ENCODE measurements at places on chromosomes 2 and 18. TPM values are rescaled to one million over a fixed set of nuclear protein-coding genes. Genes with fewer than 3 reads are reported as not detected.

Gene SEPTIN2
- 215 TPM for total RNA-seq

Gene TXNDC2
- total RNA-seq: not detected

Gene IL1B
- 0.33 TPM for total RNA-seq

GRCh38 chr2:138147796-138148195 is 183.5 kb downstream of the HNMT start:
- DNase-seq: no peak

Gene LIPG
- total RNA-seq: 0.57 TPM

GRCh38 chr2:181107628-181107945 is 127.2 kb downstream of the UBE2E3 start:
- no peak for DNase-seq

Gene IL1R1
- 1.7 TPM for total RNA-seq

- DNase-seq: no peak
Observed at GRCh38 chr2:209591021-209591420, 167.2 kb downstream of the MAP2 start.

DNA sequence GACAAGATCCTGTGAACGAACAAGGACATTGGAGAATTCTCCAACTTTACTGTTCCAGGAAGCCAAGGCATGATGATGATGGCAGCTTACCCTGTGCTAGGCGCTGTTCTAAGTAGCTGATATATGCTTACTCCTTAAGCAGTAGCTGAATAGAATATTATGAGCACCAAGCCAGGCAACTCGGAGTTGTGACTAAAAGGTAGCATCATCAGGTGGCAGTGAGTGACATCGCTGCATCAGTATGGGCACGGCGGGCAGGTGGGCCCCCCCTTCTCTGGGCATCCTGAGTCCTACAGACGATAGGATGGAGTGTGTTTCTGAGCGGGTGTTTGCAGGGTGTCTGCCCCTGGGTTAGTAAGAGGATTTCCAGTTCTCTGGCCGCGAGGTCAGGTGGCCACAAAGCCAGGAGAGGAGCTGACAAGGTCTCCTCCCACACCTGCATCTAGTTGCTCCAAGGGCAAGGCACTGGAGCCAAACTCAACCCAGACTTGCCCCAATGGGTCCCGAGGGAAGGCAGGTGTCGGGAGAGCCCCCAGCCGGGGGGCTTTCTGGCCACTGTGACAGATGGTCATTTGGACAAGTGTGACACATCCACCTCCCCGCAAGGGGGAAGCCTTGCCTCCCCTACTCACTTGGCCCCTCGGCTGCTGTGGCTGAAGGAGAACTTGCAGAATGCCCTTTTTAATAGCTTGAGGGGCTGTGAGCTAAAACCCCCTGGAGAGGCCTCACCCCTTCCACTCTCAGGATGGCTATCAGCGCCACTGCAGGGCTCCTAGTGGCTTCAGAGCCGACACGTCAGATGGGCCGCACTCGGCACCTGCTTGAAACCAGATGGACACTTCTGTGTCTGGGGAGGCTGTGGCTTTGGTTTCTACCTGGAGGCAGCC is 55.5 kb downstream of the CRACDL start:
- no peak for DNase-seq

Gene PREB
- total RNA-seq: 88.3 TPM

GRCh38 chr2:98896944-98897343 is 39.1 kb downstream of the CRACDL start:
- no peak for DNase-seq

Gene SLC14A1
- total RNA-seq: 0.86 TPM

DNA sequence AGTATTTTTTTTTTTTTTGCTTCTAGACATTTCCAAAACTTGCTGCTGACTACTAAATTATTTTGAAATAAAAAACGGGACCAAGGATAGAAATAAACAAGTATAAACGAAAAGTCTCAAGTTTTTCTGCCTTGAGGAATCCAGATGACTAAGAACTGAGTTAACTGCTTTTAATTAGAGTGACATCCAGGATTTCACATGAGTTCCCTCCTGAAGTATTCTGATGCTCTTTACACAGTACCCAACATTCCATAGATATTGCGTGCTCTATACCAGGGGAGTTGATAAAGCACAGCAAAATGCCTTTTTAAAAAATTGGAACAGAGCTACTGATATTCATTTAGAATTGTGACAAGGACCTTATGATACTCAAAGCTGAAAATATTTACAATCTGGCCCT is 618.0 kb downstream of the CCDC85A start:
- DNase-seq: no peak

- DNase-seq: no peak
Observed at GRCh38 chr2:102016399-102016955, 24.7 kb downstream of the IL1R2 start.

- no peak for DNase-seq
Observed at GRCh38 chr2:179559108-179559806, 294.6 kb upstream of the SESTD1 start.

- no peak for DNase-seq
Observed at GRCh38 chr2:39308778-39309177, 65.0 kb upstream of the CDKL4 start.

Gene TGFA
- not detected for total RNA-seq

DNA sequence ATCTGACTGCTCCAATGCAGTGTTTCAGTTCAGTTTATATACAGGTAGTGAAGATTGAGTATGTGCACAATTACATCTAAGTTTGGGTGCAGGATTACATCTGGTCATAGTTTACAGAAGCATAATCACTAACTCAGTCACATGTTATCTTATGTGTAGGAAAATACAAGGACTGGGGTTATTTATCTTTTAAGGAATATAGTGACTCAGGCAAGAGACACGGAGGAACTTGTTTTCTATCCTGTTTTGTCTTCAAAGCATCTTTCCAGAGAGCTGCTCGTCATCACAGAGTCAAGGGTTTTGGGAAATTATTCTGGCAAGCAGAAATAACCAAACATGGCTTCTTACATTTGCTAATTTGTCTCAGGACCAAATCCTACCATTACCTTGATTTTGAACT is 1371.5 kb upstream of the TMEFF2 start:
- no peak for DNase-seq

DNA sequence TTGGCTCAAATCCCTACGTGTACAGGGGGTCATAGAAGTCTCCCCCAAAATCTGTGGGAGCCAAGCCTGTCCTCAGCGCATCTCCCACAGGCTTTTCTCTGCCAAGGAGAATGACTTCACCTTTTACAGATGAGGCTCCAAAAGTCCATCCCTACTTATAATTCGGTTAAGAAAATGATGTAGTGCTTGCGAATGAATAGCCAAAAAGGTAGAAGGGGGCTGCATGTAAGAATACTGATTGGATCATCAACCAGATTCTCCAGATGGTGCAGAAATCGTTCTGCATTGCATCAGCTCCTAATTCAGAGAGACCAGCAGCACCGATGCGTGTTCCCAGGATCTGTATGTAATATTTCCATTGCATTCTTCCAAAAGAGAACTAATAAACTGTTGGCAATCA is 91.9 kb downstream of the EPHA4 start:
- no peak for DNase-seq

DNA sequence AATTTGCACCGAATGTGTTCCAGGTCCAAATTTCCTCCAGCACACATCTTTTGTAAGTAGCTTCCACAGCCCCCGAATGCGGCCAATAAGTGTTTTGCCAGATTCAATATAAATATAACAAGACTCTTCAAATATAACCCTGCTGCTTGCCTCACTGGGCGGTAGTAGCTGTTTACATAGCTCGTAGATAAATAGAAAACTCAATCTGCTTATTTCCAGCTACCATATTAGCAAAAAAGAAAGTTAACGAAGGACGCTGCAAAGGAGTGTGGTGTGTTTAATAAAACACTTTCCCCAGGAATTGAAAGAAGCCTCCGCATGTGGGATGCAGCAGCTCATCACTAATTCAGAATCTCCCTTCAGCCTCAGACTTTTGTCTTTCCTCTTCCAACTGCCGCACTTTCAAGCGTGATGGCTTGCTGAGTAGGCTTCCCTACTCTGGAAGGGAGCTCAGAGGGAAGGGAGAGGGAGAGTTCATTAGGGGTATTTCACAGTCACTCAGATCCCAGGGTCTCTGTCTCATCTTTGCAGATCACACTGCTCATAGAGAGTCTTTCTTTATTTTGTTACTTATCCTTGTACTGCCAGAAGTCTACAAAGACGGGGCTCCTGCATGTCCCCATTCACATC is 367.0 kb downstream of the RND3 start:
- DNase-seq: no peak

DNA sequence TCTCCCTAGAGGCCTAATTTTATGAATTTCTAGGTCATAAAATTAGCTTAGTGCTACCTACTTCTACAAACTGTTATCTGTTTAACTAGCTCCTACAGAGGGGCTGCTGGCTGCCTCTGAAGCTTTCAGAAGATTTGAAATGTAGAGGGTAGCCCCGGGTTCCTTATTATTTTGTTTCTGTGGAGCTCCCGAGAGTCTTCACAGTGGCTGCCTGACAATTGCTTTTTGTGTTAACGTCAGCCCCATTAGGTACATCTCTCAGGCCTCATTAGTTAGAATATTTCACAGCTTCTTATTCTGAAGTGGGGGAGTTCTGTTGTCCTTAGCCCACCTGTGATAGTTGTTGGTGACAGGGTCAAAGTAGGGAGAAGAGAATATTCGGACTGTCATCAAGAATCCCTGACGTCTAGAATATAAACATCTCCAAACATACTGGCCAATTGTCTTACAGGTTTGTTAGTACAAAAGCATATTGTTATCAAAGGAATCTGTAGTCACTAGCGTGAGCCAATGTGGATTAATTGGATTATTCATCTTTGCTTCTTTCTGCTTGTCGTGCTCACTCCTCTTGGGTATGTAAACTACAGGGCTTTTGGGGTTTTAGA is 77.5 kb downstream of the DIS3L2 start:
- no peak for DNase-seq
